NCI-H1092 treated with DMSO at 0.1 percent for 48 hours (cell line): ENCODE measurements at places on chromosomes 12 and 14.

DNA sequence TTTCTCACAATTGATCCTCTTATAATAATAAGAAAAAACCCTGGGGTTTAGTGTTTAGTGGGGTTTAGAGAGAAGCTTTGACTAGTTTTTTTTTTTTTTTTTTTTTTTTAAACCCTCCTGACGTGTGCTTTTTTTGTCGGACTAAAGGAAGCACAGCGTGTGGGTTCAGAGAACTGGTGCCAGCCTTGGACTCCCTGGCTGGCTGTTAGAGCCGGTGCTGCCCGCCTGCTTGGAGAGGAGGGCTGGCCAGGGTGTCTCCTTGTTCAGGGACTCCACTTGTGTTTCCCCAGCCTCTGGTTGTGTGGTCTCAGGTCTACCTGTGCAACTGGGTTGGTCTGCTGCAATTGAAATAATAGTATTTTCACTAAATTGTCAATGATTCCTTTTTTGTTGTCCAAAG, 54.1 kb upstream of the ASPG start:
- no peak for DNase-seq

DNA sequence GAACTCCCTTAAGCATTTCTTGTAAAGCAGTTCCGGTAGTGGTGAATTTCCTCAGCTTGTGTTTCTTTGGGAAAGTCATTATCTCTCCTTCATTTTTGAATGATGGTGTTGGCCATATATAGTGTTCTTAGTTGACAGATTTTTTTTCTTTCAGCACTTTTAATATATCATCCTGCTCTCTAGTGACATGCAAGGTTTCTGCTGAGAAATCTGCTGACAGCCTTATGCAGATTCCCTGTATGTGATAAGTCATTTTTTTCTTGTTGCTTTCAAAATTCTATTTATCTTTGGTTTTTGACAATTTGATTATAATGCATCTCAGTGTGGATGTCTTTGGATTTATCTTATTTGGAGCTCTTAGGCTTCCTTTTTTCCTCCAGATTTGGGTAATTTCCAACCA, 135.7 kb downstream of the PTPRO start:
- no peak for DNase-seq

DNA sequence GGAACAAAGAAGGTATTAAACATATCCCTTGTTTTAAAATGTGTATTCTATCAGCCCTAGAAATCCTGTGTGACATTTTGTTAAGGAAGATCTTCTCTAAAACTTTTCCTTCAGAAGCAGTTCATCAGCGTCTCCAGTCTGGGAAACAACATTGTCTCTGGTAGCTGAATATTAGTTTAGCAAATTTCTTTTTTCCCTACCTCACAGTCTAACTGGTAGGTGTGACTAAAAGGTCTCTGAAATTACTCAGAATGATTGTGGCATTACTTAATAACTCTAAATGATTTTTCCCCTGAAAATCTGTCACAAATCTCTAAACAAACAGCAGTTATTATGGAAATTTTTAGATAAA, 1044.8 kb downstream of the FLRT2 start:
- DNase-seq = no peak

GRCh38 chr12:67472539-67472938, 176.0 kb upstream of the DYRK2 start:
- DNase-seq = peak; percentile 42

GRCh38 chr14:99791476-99792209, 1.6 kb upstream of the EML1 start:
- DNase-seq = no peak

- DNase-seq = no peak
These were observed 31.3 kb downstream of the ACTN1 start for GRCh38 chr14:68947802-68948201.

GRCh38 chr12:53078425-53079225, 565 bp downstream of the SPRYD3 start:
- no peak for DNase-seq

DNA sequence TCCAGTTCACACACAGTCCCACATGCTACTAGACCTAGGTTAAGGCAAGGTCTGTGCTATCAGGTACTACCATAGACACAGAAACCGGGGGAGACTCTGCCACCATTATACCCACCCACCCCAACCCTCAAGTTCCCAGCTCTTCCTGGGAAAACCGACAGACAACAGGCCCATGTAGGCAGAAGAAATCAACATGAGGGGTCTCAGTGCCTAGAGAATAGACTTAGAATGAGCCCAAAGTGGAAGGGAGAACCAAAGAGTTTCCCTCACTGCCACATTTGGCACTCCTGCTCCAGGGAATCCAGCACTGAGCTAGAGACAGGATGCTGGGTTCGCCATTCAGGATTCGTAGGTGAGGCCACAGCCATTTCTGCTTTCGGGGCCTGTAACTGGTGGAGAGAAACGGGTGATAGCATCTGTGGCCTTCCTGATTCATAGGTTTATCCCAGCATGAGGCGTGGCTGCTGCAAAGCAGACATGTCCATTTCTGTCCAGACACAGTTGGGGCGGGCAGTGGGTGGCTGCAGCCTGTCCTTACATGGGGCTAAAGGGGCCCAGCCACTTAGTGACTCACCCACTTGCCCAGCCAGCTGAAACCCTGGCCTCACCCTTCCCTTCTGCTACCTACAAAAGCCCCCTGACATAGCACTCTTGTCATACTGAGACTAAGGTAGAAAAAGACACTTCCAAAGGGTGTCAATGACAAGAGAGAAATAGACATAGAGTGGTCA, 69.4 kb downstream of the IRF2BPL start:
- no peak for DNase-seq

GRCh38 chr12:124867401-124867930, 3.8 kb upstream of the SCARB1 start:
- DNase-seq = no peak

GRCh38 chr12:60021235-60021634, 425.4 kb downstream of the SLC16A7 start:
- no peak for DNase-seq

DNA sequence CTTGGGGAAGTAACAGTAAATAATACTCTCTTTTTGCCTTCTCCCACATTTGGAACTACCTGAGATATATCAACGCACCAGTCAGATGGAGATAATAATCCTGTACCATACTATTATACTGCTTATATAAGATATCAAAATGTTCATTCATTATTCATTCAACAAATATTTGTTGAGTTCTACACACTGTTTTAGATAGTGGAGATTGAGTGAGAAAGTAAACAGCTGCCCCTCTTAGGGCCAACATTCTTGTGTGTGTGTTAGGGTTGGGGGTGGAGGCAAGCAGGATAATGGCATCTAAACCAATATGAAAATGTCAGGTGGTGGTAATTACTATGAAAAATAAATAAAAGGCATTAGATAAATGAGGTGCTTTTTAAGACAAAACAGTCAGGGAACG, 14.0 kb downstream of the MIS18BP1 start:
- DNase-seq = no peak

- DNase-seq = no peak
These were observed 35.5 kb downstream of the CIT start for GRCh38 chr12:119841433-119842210.

GRCh38 chr14:96042248-96042930, 3.2 kb downstream of the C14orf132 start:
- no peak for DNase-seq

GRCh38 chr14:55107766-55108554, 21.1 kb upstream of the LGALS3 start:
- DNase-seq = no peak

GRCh38 chr14:53953002-53953827, 3.4 kb downstream of the BMP4 start:
- DNase-seq = peak; percentile 44

DNA sequence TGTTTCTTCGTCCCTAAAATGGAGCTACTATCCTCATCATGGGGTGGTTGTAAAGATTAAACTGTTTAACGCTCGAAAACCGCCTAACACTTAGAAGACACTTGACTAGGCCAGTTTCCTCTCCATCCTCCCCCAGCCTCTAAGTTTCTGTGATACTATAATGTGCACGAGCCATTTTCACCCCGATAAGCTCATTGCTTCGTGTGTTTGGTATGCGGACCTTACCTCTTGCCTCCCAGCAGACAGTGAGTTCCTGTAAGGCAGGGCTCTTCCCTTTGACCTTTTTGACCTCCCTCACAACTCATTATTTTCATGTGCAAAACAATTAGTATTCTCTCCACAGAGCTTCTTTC, 499 bp upstream of the GXYLT1 start:
- no peak for DNase-seq

GRCh38 chr12:97650242-97650641, 187.6 kb downstream of the RMST start:
- DNase-seq = no peak

DNA sequence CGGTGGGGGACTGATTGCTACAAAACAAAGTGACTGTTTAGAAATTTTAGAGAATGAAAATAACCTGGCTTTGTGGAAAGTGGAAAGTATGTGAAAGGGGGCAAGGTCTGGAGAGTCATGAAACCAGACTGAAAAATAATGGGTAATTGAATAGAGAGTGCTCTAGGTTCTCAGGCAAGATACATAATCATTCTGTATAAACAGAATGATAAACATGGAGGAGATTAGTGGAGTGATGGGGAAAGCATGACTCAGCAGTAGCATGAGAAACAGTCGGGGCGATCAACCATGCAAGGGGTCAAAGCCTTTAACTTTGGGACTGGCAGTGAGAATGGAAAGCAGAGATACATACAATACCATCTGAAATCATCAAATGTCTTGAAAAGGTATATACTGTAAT, 332.5 kb downstream of the CCER1 start:
- no peak for DNase-seq

DNA sequence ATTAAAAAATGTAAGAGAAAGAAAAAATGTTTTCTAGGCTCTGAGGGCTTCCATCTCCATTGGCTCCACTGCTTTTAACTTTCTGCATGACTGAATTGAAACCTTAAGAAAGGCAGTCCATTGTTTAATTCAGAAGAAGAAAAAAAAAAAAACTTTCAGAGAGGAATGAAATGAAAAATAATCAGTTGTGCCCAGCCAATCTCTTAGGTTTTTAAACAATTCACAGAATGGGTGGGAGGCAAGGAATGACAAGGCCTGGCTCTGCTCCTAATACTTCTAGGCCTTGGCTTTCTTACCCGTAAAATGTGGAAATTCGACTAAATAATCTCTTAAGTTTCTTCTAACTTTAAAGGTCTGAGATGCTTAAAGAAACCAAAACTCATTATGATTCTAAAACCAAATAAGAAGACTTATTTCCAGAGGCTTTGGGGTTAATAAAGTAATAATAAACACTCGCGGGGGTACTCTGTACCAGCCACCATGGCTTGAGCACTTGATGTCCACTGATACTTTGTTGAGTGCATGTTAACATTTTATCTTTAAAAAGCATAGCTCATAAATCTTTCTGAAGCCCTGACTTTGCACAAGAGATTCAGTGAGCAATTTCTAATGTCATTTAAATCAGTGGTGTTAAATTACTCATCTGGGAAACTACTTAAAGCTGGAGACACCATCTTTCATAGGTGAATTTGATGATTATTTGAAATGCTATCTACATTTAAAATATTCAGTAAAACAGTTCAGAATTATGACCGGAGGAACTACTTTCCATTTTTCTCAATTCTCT, 49.6 kb downstream of the STON2 start:
- no peak for DNase-seq

DNA sequence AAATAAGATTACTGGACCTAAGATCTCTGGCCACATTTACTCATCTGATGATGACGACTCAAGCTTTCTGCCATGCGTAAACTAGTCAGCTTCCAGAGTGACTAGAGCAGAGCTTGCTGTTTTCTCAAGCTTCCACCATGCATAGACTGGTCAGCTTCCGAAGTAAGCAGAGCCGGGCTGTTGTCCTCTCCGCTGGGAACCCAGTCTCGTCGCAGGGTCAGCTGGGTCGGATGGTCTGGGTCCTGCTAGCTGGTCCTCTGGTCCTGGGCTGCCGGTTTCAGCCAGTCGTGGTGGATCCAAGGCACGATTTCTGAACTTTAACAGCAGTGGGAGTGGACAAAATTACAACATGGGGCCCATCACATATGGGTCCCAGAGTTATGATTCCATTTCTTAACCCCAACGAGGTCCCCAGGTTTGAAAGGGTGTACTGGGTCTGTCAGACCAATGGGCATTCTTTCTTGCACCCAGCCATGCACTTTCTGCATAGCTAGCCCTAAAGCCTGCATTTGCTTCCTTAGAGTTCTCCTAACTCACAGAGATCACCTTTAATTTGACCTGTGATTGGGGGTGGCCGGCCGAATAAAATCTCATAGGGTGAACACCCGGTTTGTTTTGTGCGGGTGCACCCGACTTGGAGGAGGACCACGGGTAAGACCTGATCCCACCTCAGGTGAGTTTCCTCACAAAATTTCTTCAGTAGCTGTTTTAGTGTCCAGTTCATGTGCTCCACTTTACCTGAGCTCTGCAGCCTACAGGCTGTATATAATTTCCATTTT, 1312.8 kb downstream of the TMEM121 start:
- DNase-seq = no peak

DNA sequence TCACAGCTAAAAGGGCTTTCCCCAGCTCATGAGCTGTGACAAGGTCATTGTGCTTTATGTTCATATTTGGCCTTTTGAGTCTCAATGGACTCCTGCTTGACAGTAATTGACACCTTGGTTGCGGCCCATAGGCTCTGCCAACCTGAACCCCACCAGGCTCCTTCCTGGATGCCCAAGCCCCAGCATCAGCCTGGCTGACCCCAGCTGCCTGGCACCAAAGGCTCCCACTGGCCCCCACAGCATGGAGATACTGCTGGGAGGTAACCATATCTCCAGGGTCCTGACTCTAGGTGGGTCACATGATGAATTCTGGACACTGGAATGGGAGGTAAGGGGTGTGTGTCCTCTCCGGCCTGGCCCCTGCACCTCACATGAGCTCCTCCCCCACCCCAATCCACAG, 50.2 kb downstream of the CLMN start:
- DNase-seq = no peak

DNA sequence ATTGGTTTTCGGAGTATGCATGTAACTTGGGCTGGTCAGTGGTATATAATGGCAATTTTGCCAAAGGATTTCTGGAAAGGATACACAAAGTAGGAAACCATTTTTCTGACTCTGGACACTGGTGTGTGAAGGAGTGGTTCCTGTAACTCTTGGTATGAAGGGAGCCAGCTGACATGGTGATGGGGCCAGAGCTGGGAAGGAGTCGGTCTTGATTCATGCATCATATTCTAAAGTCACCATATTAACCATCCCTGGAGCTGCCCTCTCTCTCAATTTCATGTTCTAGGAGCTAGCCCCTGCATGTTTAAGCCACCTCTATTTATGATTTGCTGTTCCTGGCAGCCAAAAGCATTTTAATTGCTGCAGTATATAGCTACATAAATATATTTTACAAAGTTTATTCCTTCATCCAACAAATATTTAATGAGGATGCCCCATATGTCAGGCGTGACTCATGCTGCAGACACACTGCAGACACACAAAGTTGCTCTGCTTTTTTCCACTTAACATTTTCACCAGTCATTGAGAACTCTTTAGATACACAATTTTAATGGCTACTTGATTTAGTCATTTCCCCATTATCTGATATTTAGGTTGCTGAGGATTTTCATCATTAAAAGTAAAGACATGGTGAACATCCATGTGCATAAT, 78.7 kb upstream of the PSMC1 start:
- DNase-seq = no peak
